Activated CD8-positive, alpha-beta memory T cell treated with anti-CD3 and anti-CD28 coated beads, Interleukin-2, amount 10 ng/mL, durations not matched to agents 7 days and 5 days (primary cell): ENCODE measurements at places on chromosomes 11 and 22.

- no peak for DNase-seq
- peaks cover 28% of the 10 kb centered on the region for H3K4me1 ChIP-seq
- H3K36me3 ChIP-seq = no peaks in the 10 kb centered on the region
- no peak overlapping the region for H3K4me3 ChIP-seq
- H3K27ac ChIP-seq = no peak overlapping the region
These were observed 50.6 kb downstream of the WNT11 start for GRCh38 chr11:76155500-76156227.

GRCh38 chr11:104254347-104254746 is 90.4 kb upstream of the PDGFD start:
- H3K4me3 ChIP-seq = no peak overlapping the region
- H3K27ac ChIP-seq = no peak overlapping the region
- no peaks in the 10 kb centered on the region for H3K4me1 ChIP-seq
- H3K36me3 ChIP-seq = no peaks in the 10 kb centered on the region
- H3K27me3 ChIP-seq = no peaks in the 10 kb centered on the region
- DNase-seq = peak; percentile 50

DNA sequence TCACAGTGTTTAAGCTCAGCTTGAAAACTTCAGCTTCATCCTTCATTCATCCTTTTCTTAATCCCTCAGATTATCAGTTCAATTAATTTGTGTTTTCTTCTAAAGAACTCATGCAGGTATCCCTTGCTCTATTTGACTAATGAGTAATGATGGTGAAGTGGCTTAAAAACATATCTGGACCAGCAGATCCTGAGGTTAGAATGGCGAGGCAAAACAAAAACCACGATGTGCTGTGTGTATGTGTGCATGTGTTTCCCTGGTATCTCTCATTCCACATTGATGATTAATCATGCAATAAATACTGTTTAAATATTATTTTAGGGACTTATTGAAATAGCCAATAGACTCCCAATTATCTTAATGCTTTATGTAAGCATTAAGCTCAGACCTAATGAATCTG is 437.0 kb downstream of the DYNC2H1 start:
- no peak overlapping the region for H3K27ac ChIP-seq
- no peaks in the 10 kb centered on the region for H3K4me1 ChIP-seq
- no peaks in the 10 kb centered on the region for H3K36me3 ChIP-seq
- H3K27me3 ChIP-seq = no peaks in the 10 kb centered on the region
- H3K4me3 ChIP-seq = no peak overlapping the region

- H3K27ac ChIP-seq = no peak overlapping the region
- no peaks in the 10 kb centered on the region for H3K4me1 ChIP-seq
- no peaks in the 10 kb centered on the region for H3K27me3 ChIP-seq
- H3K36me3 ChIP-seq = no peaks in the 10 kb centered on the region
- H3K4me3 ChIP-seq = no peak overlapping the region
These were observed 947.9 kb upstream of the CHORDC1 start for GRCh38 chr11:91170711-91171110.

DNA sequence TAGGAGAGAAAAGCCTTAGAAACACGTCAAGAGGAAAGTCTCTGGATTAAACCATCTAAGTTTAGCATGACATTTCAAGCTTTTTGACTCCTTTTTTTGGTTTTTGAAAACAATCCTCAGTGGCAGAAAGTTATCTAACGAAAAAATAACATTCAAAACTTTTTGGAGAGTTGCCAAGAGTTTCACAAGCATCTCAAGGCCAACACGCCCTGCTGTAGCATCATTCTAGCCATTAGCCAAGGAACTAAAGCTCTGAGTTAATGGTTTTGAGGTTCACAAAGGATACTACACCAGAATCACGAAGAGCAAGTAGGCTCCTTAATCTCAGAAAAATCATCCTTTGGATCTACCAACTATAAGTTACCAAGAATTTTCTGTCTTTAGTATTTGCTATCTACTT is 94.8 kb downstream of the PICALM start:
- no peak for DNase-seq
- peaks cover 20% of the 10 kb centered on the region for H3K4me1 ChIP-seq
- H3K4me3 ChIP-seq = no peak overlapping the region
- peaks cover 67% of the 10 kb centered on the region for H3K36me3 ChIP-seq

GRCh38 chr11:60459345-60459744 is 3.7 kb downstream of the MS4A1 start:
- H3K27ac ChIP-seq = no peak overlapping the region
- peaks cover 12% of the 10 kb centered on the region for H3K27me3 ChIP-seq
- H3K36me3 ChIP-seq = no peaks in the 10 kb centered on the region

- H3K27me3 ChIP-seq = no peaks in the 10 kb centered on the region
- H3K27ac ChIP-seq = no peak overlapping the region
- H3K4me1 ChIP-seq = no peaks in the 10 kb centered on the region
- no peak for DNase-seq
These were observed 163.2 kb downstream of the FAT3 start for GRCh38 chr11:92387859-92388258.

GRCh38 chr11:48005831-48006270 is 25.5 kb downstream of the PTPRJ start:
- H3K27ac ChIP-seq = peak overlapping the region; percentile 99
- peaks cover 18% of the 10 kb centered on the region for H3K36me3 ChIP-seq
- H3K4me1 ChIP-seq = peaks cover 83% of the 10 kb centered on the region

GRCh38 chr22:38397189-38398085 is 57.6 kb downstream of the KCNJ4 start:
- H3K27me3 ChIP-seq = peaks cover 20% of the 10 kb centered on the region
- H3K4me1 ChIP-seq = peaks cover 50% of the 10 kb centered on the region
- no peak for DNase-seq
- H3K4me3 ChIP-seq = peak overlapping the region; percentile 74
- no peaks in the 10 kb centered on the region for H3K36me3 ChIP-seq
- H3K27ac ChIP-seq = no peak overlapping the region

DNA sequence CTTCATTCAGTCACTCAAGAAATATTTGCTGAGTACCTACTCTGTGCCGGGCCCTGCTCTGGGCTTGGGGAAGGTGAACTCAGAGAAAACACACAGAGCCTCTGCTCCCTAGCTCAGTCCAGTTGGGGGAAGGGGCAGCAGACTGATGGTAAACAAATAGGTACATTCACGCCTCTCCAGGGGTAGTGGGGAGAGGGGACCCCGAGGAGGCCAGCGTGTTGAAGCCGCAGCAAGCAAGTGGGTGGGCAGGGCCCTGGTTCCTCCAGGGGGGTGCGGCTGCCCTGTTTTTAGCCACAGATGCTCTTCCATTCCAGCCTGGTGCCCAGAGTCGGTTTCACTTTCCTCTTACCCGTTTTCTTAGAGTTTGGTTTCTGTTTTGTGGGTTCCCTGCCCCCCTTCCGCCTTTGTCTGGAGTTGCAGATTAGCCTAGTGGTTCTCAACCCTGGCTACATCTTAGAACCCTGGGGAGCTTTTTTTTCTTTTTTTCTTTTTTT is 8.7 kb downstream of the DRAP1 start:
- peak overlapping the region; percentile 99 for H3K27ac ChIP-seq
- H3K4me3 ChIP-seq = peak overlapping the region; percentile 71
- peaks cover 55% of the 10 kb centered on the region for H3K4me1 ChIP-seq
- H3K27me3 ChIP-seq = no peaks in the 10 kb centered on the region

DNA sequence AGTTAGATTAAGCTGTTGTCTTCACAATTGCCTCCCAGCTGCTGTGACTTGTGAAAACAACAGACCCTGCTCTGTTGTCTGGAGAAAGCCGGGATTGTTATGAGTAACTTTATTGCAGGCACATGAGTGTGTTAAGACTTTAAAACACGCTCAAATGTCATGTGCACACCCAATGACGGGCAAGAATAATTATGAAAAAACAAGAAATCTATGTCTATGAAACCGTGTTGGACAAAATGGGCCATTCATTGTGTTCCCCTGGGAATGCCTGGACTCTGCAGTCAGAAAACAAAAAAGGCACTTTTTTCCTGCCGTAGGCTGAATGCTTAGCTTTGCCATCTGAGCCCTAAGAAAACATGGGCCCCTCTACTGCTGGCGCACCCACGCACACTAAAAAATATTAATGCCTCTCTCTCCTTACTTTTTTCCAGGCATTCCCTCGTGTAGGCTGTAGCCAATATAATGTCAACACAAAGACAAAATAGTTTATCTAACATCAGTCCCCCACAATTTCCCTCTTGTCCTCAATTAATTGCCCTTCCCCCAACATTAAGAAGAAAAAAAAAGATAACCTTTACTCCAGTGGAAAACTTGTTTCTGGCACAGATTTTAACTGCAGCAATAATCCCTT is 207.9 kb downstream of the SOX6 start:
- H3K4me3 ChIP-seq = no peak overlapping the region
- H3K4me1 ChIP-seq = no peaks in the 10 kb centered on the region
- H3K27me3 ChIP-seq = no peaks in the 10 kb centered on the region
- no peak for DNase-seq

DNA sequence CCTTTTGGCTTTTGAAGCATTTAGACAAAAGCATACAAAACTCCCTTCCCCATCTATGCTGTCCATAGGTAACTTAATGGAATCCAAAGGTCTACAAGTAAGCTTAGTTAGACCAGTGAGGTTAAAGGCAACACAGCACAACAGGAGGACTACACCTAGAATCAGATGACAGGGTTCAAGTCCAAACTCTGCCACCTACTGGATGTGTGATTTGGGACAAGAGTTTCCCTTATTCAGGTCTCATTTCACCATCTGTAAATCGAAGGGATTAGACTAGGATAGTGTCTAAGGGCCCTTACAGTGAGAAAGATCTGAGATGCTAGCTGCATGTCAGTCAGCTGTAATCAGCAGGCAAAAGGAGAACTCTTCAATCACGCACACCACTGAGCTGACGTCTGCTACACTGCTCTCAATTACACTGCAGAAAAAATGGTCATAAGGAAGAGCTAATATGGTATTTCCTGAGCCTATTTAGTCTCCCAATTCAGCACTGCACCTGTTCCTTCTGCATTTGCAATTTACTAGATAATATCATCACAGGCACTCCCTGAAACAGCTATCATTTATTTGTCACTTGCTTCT is 82.2 kb downstream of the SERGEF start:
- no peaks in the 10 kb centered on the region for H3K4me1 ChIP-seq
- peaks cover 7% of the 10 kb centered on the region for H3K36me3 ChIP-seq
- H3K4me3 ChIP-seq = no peak overlapping the region
- no peak overlapping the region for H3K27ac ChIP-seq
- H3K27me3 ChIP-seq = no peaks in the 10 kb centered on the region
- DNase-seq = no peak

- no peak for DNase-seq
- H3K36me3 ChIP-seq = no peaks in the 10 kb centered on the region
- H3K4me1 ChIP-seq = no peaks in the 10 kb centered on the region
- no peaks in the 10 kb centered on the region for H3K27me3 ChIP-seq
- no peak overlapping the region for H3K4me3 ChIP-seq
These were observed 27.7 kb upstream of the MUC5B start for GRCh38 chr11:1194977-1195681.

DNA sequence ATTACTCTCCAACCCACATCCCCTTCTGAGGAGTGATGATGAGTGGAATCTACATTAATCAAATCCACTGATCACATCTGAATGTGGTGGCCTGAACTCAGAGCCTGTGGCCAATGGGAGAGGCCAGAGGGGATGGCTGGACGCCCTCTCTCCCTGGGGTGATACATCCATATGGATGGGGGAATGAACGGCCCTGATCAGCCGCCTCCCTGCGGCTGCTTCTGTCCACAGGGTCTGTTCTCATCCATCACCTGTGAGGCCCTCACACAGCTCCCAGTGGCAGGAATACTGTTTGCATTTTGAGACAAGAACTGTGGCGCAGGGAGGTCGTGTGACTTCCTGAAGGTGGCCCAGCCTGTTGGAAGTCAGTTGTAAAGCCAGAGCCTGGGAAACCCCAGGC is 78.3 kb upstream of the SHISAL1 start:
- no peaks in the 10 kb centered on the region for H3K4me1 ChIP-seq
- peaks cover 19% of the 10 kb centered on the region for H3K27me3 ChIP-seq
- no peak for DNase-seq
- H3K36me3 ChIP-seq = no peaks in the 10 kb centered on the region
- H3K4me3 ChIP-seq = no peak overlapping the region

DNA sequence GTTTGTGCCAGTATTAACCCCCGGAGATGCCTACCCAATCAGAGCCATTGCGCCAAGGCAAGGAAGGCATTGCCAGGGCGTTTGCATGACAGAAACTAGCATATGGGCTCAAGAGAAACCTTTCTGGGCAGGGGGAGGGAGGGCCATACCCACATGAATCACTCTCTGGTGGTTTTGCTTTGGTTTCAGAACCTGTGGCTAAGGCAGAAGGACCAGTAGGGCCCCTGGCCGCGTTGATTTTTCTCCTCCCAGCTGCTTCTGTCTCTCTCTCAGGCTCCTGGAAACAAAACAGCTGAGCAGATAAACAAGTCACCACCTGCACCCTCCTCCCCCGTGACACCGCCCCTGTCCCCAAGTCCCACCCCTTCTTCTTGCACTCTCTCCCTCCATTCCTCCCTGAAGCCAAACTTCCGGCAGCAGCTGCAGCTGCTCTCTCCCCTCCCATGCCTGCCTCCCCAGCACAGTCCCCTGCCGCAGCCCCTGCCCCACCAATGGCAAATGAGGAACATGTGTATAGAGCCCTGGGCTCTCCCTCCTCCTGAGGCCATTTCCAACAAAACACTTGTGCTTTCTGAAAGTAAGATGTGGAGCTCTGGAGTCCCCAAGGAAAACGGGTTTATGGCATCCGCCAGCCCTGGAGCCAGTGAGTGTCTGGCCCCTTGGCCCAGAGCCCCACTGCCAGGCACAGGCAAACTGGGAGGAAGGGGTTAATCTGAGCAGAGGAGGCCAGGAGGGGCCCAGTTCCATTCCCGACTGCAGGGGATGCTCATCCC is 39.0 kb upstream of the ADA2 start:
- H3K4me3 ChIP-seq = no peak overlapping the region
- peak overlapping the region; percentile 72 for H3K27ac ChIP-seq
- H3K27me3 ChIP-seq = peaks cover under 1% of the 10 kb centered on the region

GRCh38 chr11:128343135-128343514 is 244.2 kb downstream of the ETS1 start:
- DNase-seq = no peak
- peak overlapping the region; percentile 10 for H3K4me3 ChIP-seq
- peaks cover 6% of the 10 kb centered on the region for H3K36me3 ChIP-seq

DNA sequence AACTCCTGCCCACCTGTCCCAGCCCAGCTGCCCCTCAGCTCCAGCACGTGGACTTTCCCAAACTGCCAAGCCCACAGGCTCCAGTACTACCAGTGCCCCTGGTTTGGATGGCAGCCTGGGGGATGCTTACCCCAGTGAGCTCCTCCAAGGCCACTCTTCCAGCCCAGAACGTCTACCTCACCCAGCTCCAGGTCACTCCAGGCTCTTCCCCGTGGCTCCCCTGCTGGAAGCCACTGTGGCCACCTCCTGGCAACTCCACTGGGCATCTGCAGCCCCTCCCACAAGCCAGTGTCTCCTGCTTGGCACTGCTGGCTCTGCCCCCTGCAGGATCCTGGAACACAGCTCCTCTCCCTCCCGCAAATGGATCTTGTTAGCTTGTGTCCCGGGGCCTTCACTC is 29.3 kb downstream of the LMO1 start:
- H3K4me1 ChIP-seq = no peaks in the 10 kb centered on the region
- H3K27ac ChIP-seq = no peak overlapping the region
- no peaks in the 10 kb centered on the region for H3K36me3 ChIP-seq
- no peak for DNase-seq
